ENCODE measurements at places on chromosomes 13 and 19. TPM values are rescaled to one million over a fixed set of nuclear protein-coding genes. Genes with fewer than 3 reads are reported as not detected.

Gene PSMC4
- polyA plus RNA-seq = 172 TPM

Gene POLRMT
- polyA plus RNA-seq = 38.2 TPM

Gene DCT
- 0.11 TPM for polyA plus RNA-seq

Gene ZNF345
- polyA plus RNA-seq = 2.4 TPM

Gene THSD1
- 8.9 TPM for polyA plus RNA-seq

GRCh38 chr19:18292462-18292809 is 11.0 kb upstream of the JUND start:
- no peak for DNase-seq

Gene DHDH
- polyA plus RNA-seq = 0.72 TPM

Gene SCN1B
- polyA plus RNA-seq = 10.3 TPM

Gene ZNF222
- polyA plus RNA-seq = 6.7 TPM

Gene SYT5
- 0.21 TPM for polyA plus RNA-seq
